ENCODE measurements at places on chromosomes 1 and 21.

- no peak for DNase-seq
Observed at GRCh38 chr1:119374208-119374874, 5.8 kb downstream of the HAO2 start.

DNA sequence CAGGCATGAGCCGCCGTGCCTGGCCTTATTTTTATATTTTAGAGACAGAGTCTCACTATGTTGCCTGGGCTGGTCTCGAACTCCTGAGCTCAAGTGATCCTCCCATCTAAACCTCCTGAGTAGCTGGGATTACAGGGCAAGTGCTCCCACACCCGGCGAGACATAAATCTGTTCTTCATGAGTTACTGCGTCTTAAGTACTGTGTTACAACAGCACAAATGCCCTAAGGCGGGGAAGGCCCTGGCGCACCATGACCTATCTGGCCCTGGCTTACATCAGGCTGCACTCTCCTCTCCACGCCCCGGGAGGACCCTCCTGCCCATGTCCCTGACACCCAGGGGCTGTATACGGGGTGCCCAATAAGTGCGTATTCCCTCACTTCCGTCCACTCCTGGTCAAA, 4.3 kb downstream of the GPR153 start:
- DNase-seq: no peak

DNA sequence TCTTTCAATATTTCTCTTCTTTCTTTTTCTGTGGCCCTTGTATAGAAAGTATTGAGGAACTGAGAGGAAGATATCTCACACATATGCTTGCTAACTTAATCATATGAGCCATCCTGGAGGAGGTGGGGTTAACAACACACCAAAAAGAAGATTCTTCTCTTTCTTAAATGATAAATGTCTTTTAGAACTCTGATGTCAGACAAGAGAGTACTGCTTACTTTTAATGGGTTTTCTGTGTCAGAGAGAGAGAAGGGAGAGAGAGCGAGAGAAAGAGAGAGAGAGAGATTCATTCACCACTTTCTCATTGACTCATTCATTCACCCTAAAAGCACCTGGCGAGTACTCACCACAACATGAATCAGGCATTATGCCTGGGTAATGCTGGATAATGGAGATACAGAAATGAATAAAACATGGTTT, 250.3 kb upstream of the SGIP1 start:
- DNase-seq: no peak

GRCh38 chr1:53992085-53992874, 25.7 kb downstream of the LDLRAD1 start:
- DNase-seq: no peak

DNA sequence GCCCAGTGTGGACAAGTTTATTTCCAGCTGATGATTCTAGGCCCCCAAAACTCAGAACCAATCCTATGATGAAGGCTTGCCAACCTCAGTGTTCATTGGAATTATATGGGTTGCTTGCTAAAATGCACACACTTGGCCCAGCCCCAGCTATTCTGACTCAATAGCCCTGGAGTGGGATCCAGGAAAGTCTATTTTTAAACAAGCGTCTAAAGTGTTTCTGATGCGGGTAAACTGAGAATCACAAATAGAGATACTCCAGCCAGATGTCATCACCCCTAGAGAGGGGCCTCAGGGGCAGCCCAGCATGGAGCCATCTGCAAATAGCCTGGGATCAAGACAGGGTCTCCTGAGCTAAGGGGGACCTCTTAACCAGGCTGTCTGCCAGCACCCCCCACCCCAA, 46.0 kb downstream of the PKP1 start:
- DNase-seq: no peak

DNA sequence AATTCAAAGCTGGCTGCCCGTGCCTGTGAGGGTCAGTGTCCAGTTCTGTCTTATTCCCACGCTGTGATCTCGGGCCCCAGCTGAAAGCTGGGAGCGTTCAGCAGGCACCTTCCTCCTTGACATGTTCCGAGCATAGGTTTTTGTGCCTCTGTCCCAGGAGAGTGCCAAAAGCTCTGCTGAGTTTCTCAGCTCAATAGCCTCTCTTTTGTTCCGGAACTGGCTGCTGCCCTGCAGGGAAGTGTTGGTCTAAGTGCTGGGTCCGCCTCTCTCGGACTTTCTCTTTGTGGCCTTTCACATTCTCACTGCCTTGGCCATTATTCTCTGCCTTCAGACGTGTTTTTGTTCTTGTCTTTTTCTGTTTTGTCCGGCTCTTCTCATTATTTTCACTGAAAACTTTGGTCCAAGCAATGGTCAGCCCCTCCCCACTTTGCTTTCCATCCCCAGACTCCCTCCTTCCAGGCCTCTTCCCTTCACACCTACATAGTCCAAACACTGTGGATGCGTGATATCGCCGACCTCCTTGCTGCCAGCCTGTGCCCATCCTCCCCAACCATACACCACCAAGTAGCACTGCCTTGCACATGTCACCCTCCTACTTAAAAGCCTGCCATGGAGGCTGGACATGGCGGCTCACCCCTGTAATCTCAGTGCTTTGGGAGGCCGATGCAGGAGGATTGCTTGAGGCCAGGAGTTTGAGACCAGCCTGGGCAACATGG, 233.8 kb downstream of the RHOU start:
- DNase-seq: no peak

DNA sequence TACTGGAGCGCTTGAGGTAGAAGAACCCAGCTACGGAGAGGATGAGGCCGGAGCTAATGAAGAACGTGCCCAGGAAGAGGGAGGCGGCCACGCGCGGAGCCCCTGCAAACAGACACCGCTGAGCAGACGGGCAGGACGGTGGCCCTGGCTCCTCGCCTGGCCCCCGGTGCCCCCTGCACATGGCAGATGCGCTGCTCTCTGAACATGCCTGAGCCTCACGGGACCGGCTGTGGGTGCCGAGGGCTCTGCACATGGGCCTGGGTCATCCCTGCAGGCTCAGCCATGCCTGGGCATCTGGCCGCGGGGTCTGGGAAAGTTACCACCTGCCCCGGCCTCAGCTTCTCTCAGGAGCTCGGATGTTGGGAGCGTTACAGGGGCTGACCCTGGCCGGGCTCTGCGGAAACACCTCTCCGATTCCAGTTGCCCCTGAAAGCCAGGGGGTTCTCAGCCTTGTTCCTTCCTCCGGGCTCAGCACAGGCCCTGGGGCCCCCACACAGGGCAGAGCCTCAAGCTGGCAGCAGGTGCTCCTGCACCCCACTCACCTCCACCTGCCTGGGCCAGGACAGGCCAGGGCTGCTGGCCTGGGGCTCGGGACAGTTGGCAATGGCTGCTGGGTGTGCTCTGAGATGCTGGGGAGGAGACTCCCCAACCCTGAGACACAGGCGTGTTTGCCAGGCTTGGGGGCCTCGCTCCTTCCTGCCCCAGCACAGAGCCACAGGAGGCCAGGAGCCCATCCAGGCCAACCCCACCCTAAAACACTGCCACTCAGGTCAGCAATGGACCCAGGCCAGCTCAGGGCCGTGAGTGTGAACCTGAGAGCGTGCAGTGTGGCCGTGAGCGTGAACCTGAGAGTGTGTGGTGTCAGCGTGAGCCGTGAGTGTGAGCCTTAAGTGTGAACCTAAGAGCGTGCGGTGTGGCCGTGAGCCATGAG, 12.1 kb upstream of the RNF223 start:
- no peak for DNase-seq

- DNase-seq: no peak
Observed at GRCh38 chr1:223802032-223802431, 43.7 kb downstream of the TP53BP2 start.

DNA sequence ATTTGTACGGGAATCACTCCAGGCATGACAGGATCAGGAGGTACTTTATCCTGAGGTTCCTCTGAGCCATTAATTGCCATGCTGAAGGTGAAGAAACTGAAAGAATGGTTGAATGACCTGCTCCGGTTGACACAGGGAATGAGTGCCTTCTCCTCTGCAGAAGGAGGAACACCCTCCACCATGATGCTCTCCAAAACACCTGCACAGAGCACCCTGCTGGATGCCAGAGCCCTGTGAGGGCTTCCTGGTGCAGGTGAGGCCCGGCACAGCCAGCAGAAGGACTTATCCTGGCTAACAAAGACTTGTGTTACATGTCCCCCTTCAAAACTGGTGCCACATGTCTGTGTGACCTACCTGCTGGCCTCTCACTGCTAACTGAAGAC, 14.3 kb upstream of the LBR start:
- DNase-seq: no peak

- no peak for DNase-seq
Observed at GRCh38 chr1:205041998-205042910, 758 bp upstream of the CNTN2 start.

DNA sequence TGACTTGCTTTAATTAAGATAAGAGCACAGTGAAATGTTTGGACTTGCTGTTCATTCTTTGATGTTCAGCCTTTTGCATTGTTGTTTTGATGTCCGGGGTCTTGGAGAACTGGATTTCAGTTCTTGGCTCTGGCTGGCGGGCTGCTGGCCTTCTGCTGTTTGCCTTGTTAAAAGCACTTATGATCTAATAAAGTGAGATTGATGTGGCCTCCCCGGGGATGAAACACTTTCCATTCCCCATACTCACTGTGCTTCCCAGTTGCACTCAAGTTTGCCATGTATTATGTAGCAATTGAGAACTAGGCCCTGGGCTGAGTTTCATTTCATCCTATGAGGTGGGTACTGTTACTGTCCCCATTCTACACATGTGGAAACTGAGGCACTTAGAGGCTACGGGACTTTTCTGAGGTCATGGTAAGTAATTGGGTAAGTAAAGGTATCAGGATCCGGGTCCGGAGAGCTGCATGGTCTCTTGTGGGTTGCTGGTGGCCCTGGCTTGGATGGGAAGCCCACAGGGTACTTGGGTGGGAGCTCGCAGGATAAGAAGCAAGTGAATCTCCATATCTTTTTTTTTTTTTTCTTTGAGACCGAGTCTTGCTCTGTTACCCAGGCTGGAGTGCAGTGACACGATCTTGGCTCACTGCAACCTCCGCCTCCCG, 127.7 kb upstream of the ZBTB40 start:
- DNase-seq: no peak

DNA sequence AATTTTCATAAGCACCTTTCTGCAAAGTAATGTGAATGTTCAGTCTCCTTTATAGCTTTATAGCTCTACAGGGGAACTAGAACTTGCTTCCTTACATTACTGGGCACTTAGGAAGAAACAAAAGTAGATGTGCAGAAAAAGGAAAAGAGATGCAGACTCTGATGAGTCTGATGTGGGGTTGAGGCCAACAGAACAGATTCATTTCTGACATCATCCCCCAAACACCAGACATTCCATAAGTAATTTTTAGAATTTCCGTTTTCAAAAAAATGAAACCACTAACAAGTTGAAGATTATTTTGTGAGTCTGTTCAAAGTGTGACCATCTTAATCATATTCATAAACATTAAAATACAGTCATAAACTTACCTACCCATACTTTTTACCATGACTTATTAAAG, 96.0 kb downstream of the NRIP1 start:
- no peak for DNase-seq

DNA sequence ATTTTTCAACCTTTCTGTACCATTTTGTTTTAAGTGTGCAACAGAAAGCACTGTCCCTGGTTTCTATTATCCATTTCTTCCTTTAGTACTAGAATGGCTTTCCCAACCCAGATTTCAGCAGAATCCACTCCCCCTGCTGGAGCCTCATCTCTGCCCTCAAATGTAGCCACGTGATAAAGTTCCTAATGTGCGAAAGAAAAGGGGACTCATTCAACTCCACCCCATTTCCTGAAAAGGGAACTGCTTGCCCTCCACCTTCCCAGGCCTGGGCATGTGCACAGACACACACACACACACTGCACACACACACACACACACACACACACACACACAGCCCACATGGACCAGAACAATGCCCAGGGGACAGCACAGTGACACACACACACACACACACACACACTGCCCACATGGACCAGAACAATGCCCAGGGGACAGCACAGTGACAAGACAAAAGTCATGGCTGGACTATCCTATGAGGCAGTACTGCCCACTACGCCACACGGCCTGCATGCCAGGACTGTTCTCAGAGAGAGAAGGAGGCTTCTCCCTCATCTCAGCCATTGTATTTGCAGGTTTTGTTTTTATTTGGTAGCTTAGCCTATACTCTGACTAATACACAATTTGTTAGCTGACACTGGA, 33.2 kb downstream of the PACC1 start:
- DNase-seq: no peak

- no peak for DNase-seq
Observed at GRCh38 chr1:9840176-9840575, 16.4 kb upstream of the CLSTN1 start.

DNA sequence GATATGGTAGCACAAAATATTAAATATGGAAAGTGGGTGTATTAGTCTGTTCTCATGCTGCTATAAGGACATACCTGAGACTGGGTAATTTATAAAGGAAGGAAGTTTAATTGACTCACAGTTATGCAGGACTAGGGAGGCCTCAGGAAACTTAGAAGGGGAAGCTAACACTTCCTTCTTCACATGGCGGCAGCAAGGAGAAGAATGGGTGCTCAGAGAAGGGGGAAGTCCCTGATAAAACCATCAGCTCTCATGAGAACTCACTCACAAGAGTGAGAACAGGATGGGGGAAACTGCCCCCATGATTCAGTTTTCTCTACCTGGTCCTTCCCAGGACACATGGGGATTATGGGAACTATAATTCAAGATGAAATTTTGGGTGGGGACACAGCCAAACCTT, 15.8 kb upstream of the BACE2 start:
- DNase-seq: no peak

GRCh38 chr1:88973520-88974137, 18.8 kb downstream of the KYAT3 start:
- DNase-seq: no peak

DNA sequence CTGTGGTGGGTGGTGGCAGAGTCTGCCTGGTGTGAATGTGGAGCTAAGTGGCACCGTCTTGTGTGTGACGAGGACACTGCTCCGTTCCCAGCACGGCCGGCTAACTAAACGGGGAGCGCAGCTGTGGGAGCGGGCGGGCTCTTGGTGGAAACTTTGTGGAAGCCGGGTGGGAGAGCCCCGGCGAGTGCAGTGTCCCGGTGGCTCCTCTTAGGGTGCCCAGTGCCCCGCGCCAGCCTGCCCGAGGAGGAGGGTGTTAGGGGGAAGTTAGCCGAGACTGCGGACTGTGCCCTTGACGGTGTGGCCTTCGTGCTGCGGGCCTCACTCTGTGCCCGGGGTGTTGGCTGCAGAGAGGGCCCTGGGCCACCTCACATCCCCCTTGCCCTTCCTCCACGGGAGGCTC, 9.9 kb downstream of the PEX10 start:
- no peak for DNase-seq

DNA sequence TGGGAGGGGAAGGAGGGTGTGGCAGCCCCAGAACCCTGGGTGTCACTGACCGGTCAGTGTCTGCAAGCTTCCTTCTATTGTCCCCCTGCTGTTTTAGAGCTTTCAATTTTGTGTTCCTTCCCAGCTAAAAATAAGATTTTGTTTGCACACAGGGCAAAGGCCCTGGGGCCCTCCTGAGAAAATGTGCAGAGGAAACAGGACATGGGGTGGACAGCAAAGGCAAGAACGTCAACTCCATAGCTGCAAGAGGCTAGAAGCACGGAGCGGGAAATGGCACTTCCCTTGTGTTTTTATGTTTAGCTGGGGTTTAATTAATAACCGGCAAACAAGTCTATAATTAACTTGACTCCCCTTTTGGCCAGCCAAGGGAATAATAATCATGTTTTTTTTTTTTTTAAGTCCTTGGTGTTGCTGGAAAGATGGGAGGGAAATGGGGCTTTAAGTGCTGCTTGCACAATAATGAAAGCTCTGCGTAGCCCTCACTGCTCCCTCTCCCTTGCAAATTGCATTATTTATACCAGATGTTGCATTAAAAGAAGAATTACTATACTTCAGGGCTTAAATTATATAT, 261.4 kb upstream of the USP24 start:
- no peak for DNase-seq

GRCh38 chr1:165354739-165355138, 1.8 kb downstream of the LMX1A start:
- no peak for DNase-seq

GRCh38 chr1:14495996-14496395, 102.5 kb upstream of the KAZN start:
- no peak for DNase-seq

Data from activated T-cell treated with anti-CD3 and anti-CD28 coated beads for 1 hour (primary cell).